ENCODE measurements at places on chromosomes 6 and 20.

DNA sequence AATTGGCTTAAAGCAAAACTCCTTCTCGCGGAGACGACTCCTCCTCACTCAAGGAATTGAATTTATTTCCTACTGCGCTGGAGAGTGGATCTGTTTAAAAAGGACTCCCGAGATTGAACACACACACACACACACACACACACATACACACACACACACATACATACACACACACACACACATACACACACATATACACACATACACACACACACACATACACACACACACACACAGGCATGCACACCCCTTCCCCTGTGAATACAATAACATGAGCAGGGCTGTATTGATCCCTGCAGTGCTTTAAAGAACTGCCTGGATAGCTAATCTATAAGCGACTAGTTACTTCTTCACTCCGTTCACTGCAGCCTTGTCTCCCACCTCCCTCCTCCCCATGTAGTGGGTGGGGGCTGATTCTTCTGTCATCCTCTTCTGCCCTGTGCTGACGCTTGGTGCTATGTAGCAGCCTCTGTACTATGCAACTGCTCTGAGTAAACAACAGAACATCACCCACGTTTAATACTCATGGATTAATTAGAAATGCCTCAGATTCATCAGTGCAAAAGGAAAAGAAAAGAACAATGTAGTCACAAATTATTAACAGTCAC is 549.0 kb downstream of the CDH26 start:
- H3K27ac ChIP-seq: no peak overlapping the region
- no peaks in the 10 kb centered on the region for H3K4me1 ChIP-seq
- no peak for DNase-seq
- no peaks in the 10 kb centered on the region for H3K36me3 ChIP-seq

GRCh38 chr6:168101590-168102314 is 22.7 kb upstream of the FRMD1 start:
- no peak overlapping the region for H3K4me3 ChIP-seq
- no peak overlapping the region for H3K27ac ChIP-seq
- no peaks in the 10 kb centered on the region for H3K27me3 ChIP-seq
- peak; percentile 10 for DNase-seq

GRCh38 chr6:163137398-163137881 is 277.1 kb upstream of the QKI start:
- H3K36me3 ChIP-seq: no peaks in the 10 kb centered on the region
- H3K4me3 ChIP-seq: no peak overlapping the region
- DNase-seq: no peak
- H3K27ac ChIP-seq: no peak overlapping the region

- H3K27ac ChIP-seq: no peak overlapping the region
- H3K27me3 ChIP-seq: no peaks in the 10 kb centered on the region
- H3K36me3 ChIP-seq: no peaks in the 10 kb centered on the region
- H3K4me1 ChIP-seq: no peaks in the 10 kb centered on the region
- DNase-seq: no peak
Measured at GRCh38 chr20:62742550-62742949, 33.9 kb downstream of the NTSR1 start.

DNA sequence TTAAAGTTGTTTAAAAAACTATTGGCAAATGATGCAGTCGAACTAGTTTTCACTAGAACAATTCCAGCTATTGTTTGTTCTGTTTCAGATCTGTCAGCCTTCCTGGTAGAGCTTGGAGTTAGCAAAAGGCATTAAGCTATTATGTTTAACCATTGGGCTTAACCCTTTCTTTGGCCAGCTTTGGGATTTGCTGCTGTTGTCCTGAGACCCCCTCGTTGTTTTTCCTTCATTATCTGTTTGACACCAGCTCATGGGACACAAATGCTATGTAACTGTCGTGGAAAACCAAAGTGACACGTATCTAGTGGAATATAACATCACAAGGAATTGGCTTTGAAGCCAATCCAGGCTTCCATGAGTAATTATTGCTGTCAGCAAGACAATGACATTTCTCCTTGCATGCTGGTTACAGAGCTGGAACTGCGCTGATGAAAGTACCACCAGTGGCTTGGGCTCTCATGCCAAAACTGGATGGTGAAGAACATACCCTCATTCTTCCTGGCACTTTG is 96.0 kb downstream of the EYA2 start:
- no peaks in the 10 kb centered on the region for H3K27me3 ChIP-seq
- no peak for DNase-seq
- H3K27ac ChIP-seq: no peak overlapping the region

- no peak for DNase-seq
- no peak overlapping the region for H3K27ac ChIP-seq
- no peaks in the 10 kb centered on the region for H3K36me3 ChIP-seq
- no peaks in the 10 kb centered on the region for H3K27me3 ChIP-seq
Measured at GRCh38 chr20:10619427-10619826, 54.4 kb downstream of the JAG1 start.

DNA sequence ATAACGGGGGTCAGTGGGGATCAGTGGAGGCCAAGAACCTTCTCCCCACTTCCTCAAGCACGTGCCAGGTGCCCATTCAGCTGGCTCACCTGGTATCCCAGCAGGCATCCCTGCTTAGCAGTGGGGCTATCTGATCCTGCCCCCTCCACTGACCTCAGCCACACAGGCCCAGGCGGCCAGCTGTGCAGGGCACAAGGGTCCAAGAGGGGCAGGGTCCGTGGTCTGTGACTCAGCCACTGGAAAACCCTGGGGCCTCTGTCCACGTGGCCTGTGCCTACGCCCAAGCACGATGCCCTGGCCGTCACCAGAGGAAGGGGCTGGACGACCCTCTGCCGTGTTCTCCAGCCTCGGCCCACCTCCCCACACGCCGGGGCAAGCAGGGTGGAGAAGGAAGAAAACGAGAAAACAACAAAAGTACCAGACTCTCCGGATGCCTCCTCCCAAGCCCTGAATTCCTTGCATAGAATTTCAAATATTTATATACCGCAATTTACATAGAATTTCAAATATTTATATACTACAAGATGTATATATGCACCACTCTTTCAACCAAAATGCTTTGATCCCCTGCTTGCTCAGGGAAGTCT is 12.1 kb downstream of the PXDC1 start:
- no peaks in the 10 kb centered on the region for H3K27me3 ChIP-seq
- H3K36me3 ChIP-seq: peaks cover 36% of the 10 kb centered on the region
- H3K4me3 ChIP-seq: no peak overlapping the region
- no peak overlapping the region for H3K27ac ChIP-seq
- no peaks in the 10 kb centered on the region for H3K4me1 ChIP-seq
- no peak for DNase-seq

GRCh38 chr6:33755070-33755869 is 8.6 kb upstream of the IP6K3 start:
- H3K27ac ChIP-seq: no peak overlapping the region
- no peaks in the 10 kb centered on the region for H3K27me3 ChIP-seq
- no peak for DNase-seq
- H3K4me3 ChIP-seq: no peak overlapping the region

GRCh38 chr6:116596815-116597214 is 19.5 kb upstream of the RSPH4A start:
- no peaks in the 10 kb centered on the region for H3K27me3 ChIP-seq
- H3K4me3 ChIP-seq: no peak overlapping the region
- H3K27ac ChIP-seq: no peak overlapping the region

- H3K36me3 ChIP-seq: no peaks in the 10 kb centered on the region
- H3K27ac ChIP-seq: no peak overlapping the region
- H3K27me3 ChIP-seq: no peaks in the 10 kb centered on the region
- no peak for DNase-seq
- no peaks in the 10 kb centered on the region for H3K4me1 ChIP-seq
Measured at GRCh38 chr6:110475066-110475653, 1.3 kb downstream of the SLC22A16 start.

DNA sequence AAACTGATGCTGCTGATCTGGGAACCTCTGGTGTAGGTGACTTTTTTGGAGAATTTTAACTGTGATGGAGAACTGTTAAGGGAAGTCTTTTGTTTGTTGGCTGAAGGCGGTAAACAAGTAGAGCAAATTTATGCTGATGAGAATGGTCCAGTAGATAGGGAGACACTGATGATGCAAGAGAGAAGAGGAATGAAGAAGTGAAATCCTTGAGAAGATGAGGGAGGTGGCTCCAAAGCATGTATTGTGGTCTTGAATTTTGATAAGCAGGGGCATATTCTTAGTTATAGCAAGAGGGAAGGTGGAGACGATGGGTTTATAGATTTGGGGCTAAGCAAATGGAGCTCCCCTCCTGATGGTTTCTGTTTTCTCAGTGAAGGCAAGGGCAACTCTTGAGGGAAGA is 22.0 kb downstream of the MAPK14 start:
- H3K36me3 ChIP-seq: peaks cover 11% of the 10 kb centered on the region
- no peaks in the 10 kb centered on the region for H3K27me3 ChIP-seq
- H3K4me1 ChIP-seq: no peaks in the 10 kb centered on the region
- DNase-seq: no peak
- H3K4me3 ChIP-seq: no peak overlapping the region

- H3K27ac ChIP-seq: no peak overlapping the region
- no peaks in the 10 kb centered on the region for H3K27me3 ChIP-seq
- H3K36me3 ChIP-seq: no peaks in the 10 kb centered on the region
Measured at GRCh38 chr6:74651948-74652842, 553.7 kb downstream of the COL12A1 start.

GRCh38 chr6:158737082-158737709 is 82.0 kb downstream of the EZR start:
- no peak overlapping the region for H3K27ac ChIP-seq
- H3K27me3 ChIP-seq: no peaks in the 10 kb centered on the region
- no peak overlapping the region for H3K4me3 ChIP-seq
- H3K36me3 ChIP-seq: no peaks in the 10 kb centered on the region

GRCh38 chr6:17957498-17957897 is 29.9 kb downstream of the KIF13A start:
- H3K27me3 ChIP-seq: no peaks in the 10 kb centered on the region
- no peak overlapping the region for H3K4me3 ChIP-seq
- H3K27ac ChIP-seq: no peak overlapping the region
- no peaks in the 10 kb centered on the region for H3K4me1 ChIP-seq

- DNase-seq: no peak
- H3K4me3 ChIP-seq: no peak overlapping the region
- no peaks in the 10 kb centered on the region for H3K36me3 ChIP-seq
- H3K4me1 ChIP-seq: no peaks in the 10 kb centered on the region
- H3K27me3 ChIP-seq: no peaks in the 10 kb centered on the region
- no peak overlapping the region for H3K27ac ChIP-seq
Measured at GRCh38 chr6:51841626-51842025, 245.8 kb downstream of the PKHD1 start.

GRCh38 chr20:3559637-3560036 is 88.8 kb downstream of the ATRN start:
- H3K4me1 ChIP-seq: no peaks in the 10 kb centered on the region
- no peak for DNase-seq
- H3K36me3 ChIP-seq: peaks cover 8% of the 10 kb centered on the region
- no peaks in the 10 kb centered on the region for H3K27me3 ChIP-seq
- no peak overlapping the region for H3K4me3 ChIP-seq
- H3K27ac ChIP-seq: no peak overlapping the region

DNA sequence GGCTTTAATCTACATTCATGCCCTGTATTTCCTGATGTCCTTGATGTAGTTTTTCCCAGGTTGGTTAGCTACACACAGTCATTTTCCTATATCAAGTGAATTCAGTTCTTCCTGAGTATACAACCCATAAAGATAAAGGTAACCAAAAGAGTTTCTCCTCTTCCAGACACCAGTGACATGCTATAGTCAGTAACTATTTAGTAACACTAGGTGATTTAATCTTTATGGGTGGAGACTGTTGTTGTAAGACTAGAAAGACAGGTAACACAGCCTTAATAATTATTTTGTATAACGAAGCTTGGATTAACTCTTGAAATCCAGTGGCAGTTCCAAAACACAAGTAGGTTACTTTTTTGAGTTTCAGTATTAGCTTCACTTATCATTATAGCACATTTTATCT is 17.6 kb downstream of the MCUR1 start:
- DNase-seq: no peak
- no peak overlapping the region for H3K27ac ChIP-seq
- H3K4me1 ChIP-seq: no peaks in the 10 kb centered on the region
- H3K4me3 ChIP-seq: no peak overlapping the region

DNA sequence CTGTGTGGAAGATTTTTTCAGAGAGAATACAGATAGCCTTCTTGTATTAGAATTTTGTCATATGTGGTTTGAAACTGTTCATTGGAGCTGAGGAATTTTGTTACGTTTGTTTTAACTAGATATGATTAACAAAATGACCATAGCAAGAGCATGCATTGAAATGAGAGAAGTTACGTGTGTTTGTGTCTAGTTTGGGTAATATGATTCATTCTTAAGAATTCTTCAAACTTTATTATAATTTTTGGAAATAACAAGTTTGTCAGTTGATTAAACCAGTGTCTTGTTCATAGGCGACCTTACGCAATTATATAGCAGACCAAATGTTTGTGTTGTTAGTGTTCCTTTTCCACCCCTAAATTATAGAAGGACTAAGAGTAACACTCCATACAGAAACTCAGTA is 5.5 kb downstream of the GMNN start:
- peaks cover 16% of the 10 kb centered on the region for H3K4me1 ChIP-seq
- no peaks in the 10 kb centered on the region for H3K27me3 ChIP-seq
- no peaks in the 10 kb centered on the region for H3K36me3 ChIP-seq
- no peak overlapping the region for H3K4me3 ChIP-seq
- DNase-seq: no peak
- no peak overlapping the region for H3K27ac ChIP-seq

DNA sequence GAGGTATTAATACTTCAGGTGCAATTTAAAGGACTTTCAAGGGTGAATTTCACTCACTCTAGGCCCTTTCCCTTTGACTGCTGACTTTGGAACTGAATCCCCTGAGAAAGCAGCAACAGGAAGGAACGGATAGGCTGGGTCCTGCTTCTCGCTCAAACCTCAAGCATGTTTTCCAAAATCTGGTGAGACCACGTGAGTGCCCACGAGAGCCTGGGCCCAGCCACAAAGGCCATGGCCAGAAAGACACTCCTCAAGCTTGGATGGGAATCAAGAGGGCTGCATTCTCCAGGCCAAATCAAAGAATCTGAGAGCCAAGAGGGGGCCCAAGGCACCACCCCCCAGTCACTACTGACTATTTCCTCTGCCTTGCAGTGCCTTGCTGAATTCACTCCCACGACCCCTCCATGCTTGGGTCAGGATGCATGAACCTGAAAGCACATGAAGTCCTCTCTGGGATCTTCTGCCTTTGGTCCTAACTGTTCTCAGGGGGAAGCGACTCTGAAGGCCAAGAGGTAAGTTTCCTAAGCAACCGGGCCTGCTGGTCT is 146.1 kb downstream of the NFATC2 start:
- no peak overlapping the region for H3K4me3 ChIP-seq
- no peaks in the 10 kb centered on the region for H3K27me3 ChIP-seq
- no peak for DNase-seq
- H3K4me1 ChIP-seq: no peaks in the 10 kb centered on the region
- no peaks in the 10 kb centered on the region for H3K36me3 ChIP-seq

DNA sequence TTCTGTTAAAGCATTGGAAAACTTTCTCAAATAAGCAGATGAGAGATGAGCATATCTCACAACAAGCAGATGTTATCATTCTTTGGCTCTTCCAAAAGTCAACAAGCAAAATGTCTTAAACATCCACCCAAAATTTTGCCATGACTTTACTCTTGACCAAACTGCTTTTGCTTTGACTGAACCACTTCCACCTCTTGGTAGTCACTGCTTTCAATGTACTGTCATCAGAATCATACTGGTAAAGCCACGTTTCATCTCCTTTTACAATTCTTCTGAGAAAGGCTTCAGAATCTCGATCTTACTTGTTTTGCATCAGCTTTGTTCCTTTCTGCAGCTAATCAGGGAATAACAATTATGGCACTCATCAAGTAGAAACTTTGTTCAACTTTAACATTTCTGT is 498.5 kb upstream of the GJE1 start:
- H3K4me1 ChIP-seq: no peaks in the 10 kb centered on the region
- H3K27me3 ChIP-seq: no peaks in the 10 kb centered on the region
- H3K4me3 ChIP-seq: no peak overlapping the region

Measured in right lobe of liver (tissue), 6 donors.